Kidney (tissue), 22 donors: ENCODE measurements at places on chromosomes 1 and 21. TPM values are rescaled to one million over a fixed set of nuclear protein-coding genes. Genes with fewer than 3 reads are reported as not detected.
A peak's percentile ranks its signal among the peaks of the same experiment; 100 is the strongest.

- no peak overlapping the region for H3K27ac ChIP-seq
- no peaks in the 10 kb centered on the region for H3K36me3 ChIP-seq
- no peak overlapping the region for H3K4me3 ChIP-seq
- H3K27me3 ChIP-seq = no peaks in the 10 kb centered on the region
- no peaks in the 10 kb centered on the region for H3K4me1 ChIP-seq
- no peak for DNase-seq
These were observed 732.6 kb upstream of the CHRM3 start for GRCh38 chr1:238653693-238654321.

DNA sequence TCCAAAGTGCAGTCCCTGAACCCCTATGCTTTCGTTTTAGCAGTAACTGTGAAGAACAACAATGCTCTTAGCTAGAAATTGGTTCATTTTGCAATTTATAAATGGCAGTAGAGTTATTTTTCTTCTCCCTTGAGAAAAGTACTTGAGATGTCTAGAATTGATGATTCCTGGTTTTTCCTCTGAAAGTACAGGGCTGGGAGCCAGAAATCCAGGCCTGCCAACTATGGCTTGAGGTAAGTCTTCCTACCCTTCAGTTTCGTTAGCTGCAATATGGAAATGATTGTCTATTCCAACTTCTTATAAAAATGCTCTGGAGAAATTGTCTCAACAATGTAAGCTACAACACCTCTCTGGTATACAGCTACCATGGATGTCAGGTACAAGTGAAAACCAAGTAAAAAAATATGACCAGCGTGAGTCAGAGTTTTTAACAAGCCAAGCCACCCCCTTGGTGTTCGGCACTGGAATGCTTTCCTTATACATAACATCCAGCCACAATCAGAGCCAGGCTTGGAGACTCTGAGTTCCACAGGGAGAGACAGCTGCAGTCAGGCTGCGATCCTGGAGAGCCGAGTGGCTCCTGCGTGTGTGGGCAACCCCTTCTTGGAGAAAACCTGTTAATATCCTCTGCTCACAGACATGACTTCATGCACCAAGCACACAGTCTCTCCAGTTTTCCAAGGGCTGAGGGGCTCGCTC is 22.0 kb downstream of the TSPAN2 start:
- H3K4me1 ChIP-seq = no peaks in the 10 kb centered on the region
- no peak for DNase-seq
- H3K36me3 ChIP-seq = no peaks in the 10 kb centered on the region
- no peak overlapping the region for H3K4me3 ChIP-seq

GRCh38 chr21:41707960-41708330 is 58.9 kb downstream of the RIPK4 start:
- H3K4me3 ChIP-seq = no peak overlapping the region
- no peak for DNase-seq
- H3K27me3 ChIP-seq = no peaks in the 10 kb centered on the region
- H3K27ac ChIP-seq = no peak overlapping the region

LAMB3 gene
- 59.7 TPM for total RNA-seq

DNA sequence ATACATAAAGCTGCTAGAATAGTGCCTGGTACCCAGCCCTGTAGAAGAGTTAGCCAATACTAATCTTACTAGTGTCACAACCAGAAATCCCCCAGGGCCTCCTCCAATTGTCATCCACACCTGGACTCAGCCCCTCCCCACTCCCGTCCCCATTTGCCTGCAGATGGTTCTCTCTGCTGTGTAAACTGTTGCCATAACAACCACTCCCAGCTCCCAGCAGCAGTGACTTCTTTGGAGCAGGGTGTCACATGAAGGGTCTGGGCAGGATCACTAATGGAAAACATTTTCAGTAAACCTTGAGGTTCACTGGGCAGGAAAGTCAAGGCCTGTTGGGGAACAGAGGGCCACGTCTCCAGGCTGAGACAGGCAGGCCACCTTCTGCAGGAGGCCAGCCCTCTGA is 126.0 kb upstream of the IPO9 start:
- H3K4me1 ChIP-seq = no peaks in the 10 kb centered on the region
- H3K36me3 ChIP-seq = no peaks in the 10 kb centered on the region
- no peaks in the 10 kb centered on the region for H3K27me3 ChIP-seq
- no peak overlapping the region for H3K4me3 ChIP-seq
- H3K27ac ChIP-seq = no peak overlapping the region
- DNase-seq = no peak

- H3K27ac ChIP-seq = no peak overlapping the region
- no peak for DNase-seq
- H3K4me1 ChIP-seq = no peaks in the 10 kb centered on the region
- no peaks in the 10 kb centered on the region for H3K27me3 ChIP-seq
- no peak overlapping the region for H3K4me3 ChIP-seq
- no peaks in the 10 kb centered on the region for H3K36me3 ChIP-seq
These were observed 248.4 kb downstream of the HHIPL2 start for GRCh38 chr1:222299524-222299923.

DNA sequence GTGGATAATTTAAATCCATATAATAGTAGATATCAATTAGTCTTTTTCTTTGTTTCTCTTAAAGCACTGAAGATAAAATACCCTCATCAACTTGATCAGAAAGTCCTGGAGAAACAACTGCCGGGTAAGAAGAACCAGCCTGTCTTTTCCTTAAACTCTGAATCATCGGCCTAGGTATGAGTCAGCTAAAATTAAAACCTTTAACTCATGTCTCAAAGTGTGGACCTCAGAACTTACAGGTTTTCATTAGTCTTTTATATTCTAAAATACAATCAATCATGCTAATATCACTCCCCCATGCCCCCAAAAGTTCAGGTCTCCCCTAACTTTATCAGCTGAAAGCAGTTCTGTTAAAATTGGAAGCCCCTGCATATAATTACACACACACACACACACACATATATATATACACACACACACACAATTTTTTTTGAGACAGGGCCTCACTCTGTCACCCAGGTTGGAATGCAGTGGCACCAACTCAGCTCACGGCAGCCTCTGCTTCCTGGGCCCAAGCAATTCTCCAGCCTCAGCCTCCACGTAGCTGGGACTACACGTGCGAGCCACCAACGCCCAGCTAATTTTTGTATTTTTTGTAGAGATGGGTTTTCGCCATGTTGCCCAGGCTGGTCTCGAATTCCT is 61.3 kb downstream of the B3GALNT2 start:
- no peaks in the 10 kb centered on the region for H3K4me1 ChIP-seq
- no peak overlapping the region for H3K27ac ChIP-seq
- H3K36me3 ChIP-seq = peaks cover 29% of the 10 kb centered on the region
- no peak for DNase-seq
- H3K4me3 ChIP-seq = no peak overlapping the region

DNA sequence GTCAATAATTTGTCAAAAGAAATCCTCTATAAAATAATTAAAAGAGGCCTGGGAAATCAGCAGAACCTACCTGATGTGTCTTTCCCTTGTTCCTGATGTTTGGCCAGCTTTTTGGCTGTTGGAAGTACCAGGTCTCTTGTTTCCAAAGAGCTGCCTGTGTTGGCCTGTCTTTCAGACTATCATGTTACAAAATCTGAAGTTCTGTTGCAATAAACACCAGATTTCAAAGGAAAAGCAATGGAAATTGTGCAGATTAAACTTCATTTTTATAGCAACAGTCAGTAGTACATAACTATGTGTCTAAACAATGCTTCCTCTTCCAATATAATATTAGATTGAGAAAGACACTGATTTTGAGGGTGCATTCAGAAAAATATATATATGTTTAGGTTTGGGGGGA is 647.2 kb upstream of the CXADR start:
- no peak overlapping the region for H3K4me3 ChIP-seq
- no peak overlapping the region for H3K27ac ChIP-seq
- no peaks in the 10 kb centered on the region for H3K36me3 ChIP-seq
- no peak for DNase-seq
- H3K4me1 ChIP-seq = no peaks in the 10 kb centered on the region

ACOT11 gene
- total RNA-seq = 24.6 TPM

- H3K36me3 ChIP-seq = peaks cover 14% of the 10 kb centered on the region
- DNase-seq = no peak
- peaks cover 14% of the 10 kb centered on the region for H3K4me1 ChIP-seq
- no peak overlapping the region for H3K27ac ChIP-seq
These were observed 6.6 kb downstream of the CSF1 start for GRCh38 chr1:109917051-109917767.

DNA sequence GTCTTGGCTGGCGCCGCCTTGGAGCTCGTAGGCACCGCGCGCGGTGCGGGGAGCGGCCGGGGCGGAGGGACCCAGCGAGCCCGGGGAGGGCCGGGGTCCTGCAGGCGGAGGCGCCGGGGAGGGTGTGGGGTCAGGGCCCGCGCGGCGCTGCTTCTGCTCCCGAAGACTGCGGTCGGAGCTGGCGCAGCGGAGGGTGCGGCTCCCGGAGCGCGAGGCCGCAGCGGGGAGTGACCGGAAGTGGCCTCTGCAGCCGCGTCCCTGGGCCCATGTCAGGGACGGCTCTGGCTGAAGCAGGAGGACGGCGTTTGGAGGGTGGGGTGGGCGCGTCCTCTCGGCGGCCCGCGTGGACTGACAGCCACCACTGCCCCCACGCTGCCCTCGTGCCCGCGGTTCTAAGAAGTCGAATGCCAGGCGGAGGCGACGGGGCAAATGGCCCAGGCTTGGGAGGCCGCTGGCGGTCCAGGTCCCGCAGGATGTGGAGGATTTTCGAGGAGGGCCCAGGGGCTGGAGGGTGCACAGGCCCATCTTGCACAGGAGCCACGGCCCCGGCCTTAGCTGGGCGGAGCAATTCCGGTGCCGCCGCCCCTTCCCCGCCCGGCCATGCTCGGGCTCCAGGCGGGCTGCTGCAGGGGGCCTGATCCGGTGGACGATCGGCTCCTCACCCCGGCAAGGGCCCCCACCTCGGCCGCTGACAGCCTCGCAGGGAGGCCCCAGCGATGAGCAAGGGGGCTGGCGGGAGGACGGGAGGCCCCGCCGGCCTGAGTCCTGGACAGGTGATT is 7.7 kb upstream of the ZNF669 start:
- H3K4me1 ChIP-seq = no peaks in the 10 kb centered on the region
- no peaks in the 10 kb centered on the region for H3K27me3 ChIP-seq
- H3K4me3 ChIP-seq = peak overlapping the region; percentile 55
- peak; percentile 58 for DNase-seq
- H3K27ac ChIP-seq = peak overlapping the region; percentile 72
- no peaks in the 10 kb centered on the region for H3K36me3 ChIP-seq

CYP4A22 gene
- 4.1 TPM for total RNA-seq

DNAI4 gene
- total RNA-seq = 26.8 TPM

DNA sequence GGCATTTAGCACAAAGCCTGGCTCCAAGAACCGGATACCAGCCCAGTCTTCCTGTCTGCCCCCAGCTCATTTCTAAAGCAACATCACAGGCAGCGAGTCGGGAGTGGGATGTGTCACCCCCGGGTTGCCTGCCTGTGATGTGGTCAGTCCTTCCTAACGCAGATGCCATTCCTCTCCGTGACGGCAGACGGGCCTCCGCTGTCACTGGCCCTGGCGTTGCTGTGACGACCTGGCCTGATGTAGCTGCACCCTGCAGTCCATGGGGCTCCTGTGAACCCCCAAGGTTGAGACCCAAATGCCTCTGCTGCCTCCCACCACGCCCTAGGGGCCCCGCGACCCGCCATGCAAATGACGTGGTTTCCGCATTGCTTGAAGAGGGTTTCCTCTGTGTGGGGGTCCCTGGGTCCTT is 12.3 kb downstream of the TNFRSF1B start:
- H3K36me3 ChIP-seq = no peaks in the 10 kb centered on the region
- H3K4me1 ChIP-seq = no peaks in the 10 kb centered on the region
- H3K27me3 ChIP-seq = no peaks in the 10 kb centered on the region
- no peak overlapping the region for H3K4me3 ChIP-seq
- no peak for DNase-seq

DNA sequence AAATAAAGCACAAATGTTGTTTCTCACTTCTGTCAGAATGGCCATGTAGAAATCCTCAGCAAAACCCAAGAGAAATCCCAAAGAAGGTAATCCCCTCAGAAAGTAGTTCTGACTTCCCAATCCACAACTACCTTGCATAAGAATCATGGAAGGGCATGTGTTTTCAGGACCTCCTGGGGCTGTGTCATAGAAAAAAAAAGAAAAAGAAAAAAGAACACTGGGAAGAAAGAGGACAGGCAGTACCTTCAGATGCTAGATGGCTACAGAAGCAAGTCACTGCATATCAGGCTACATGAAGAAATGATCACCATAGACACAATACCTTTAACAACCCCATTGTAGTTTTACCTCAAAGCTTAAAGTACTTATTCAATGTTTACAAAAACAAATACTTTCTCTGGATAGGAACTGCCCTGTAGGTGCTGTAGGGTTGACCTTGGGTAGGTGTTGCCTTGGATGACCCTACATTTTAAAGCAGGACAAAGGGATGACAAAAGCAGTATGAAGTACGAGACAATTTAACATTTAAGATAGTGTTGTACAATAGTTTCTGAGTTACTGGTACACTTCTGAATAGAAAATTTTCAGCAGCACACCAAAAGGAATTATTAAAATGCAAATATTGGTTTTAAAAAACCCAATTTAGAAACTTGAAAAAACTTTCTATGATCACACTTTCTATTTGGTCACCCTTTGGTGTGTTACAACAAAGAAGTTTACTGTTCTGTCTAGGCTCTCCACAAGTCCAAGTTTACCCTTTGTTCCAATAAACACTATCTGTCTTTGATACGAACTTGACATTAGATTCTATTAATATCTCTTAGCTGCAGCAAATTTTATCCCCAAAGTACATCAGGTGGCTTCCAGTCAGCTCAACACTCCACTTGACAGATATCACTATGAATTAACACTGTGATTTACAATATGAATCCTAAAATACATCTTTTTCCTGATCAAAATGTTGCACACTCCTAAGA is 5.0 kb downstream of the TRIT1 start:
- H3K4me1 ChIP-seq = peaks cover 8% of the 10 kb centered on the region
- H3K27ac ChIP-seq = no peak overlapping the region
- no peak for DNase-seq
- no peak overlapping the region for H3K4me3 ChIP-seq

SLC25A44 gene
- 28.1 TPM for total RNA-seq

ALX3 gene
- total RNA-seq = not detected

DNA sequence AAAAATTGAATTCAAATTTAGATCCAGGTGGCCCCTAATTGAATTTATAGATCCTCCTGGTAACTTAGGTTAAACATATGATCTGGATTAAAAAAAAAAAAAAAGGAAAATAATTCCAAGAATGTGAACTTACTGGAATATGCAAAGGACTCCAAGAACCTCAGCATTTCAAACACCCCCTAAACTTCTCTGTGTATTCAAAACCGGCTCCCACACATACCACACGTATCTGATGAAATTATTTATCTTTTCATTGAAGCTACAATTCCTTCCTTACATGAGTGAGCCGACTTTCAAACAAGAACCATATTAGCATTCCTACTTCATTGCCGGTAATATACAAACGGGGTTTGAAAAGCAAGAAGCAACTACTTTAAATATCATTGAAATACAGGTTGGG is 61.4 kb upstream of the FMN2 start:
- H3K4me1 ChIP-seq = no peaks in the 10 kb centered on the region
- H3K36me3 ChIP-seq = no peaks in the 10 kb centered on the region
- no peak overlapping the region for H3K27ac ChIP-seq
- no peak overlapping the region for H3K4me3 ChIP-seq
- no peaks in the 10 kb centered on the region for H3K27me3 ChIP-seq

LCE3E gene
- total RNA-seq = not detected

- no peaks in the 10 kb centered on the region for H3K27me3 ChIP-seq
- no peaks in the 10 kb centered on the region for H3K36me3 ChIP-seq
- no peak overlapping the region for H3K27ac ChIP-seq
- DNase-seq = no peak
These were observed 236.6 kb upstream of the RAB4A start for GRCh38 chr1:229034342-229034741.

- H3K27ac ChIP-seq = no peak overlapping the region
- H3K36me3 ChIP-seq = no peaks in the 10 kb centered on the region
- H3K27me3 ChIP-seq = no peaks in the 10 kb centered on the region
- no peak for DNase-seq
These were observed 2.3 kb downstream of the COQ8A start for GRCh38 chr1:226942392-226942791.

- H3K4me3 ChIP-seq = no peak overlapping the region
- H3K4me1 ChIP-seq = no peaks in the 10 kb centered on the region
- H3K27ac ChIP-seq = no peak overlapping the region
- H3K36me3 ChIP-seq = no peaks in the 10 kb centered on the region
These were observed 147.6 kb downstream of the DSCAM start for GRCh38 chr21:40699366-40699765.
